GM12892 (cell line): ENCODE measurements at places on chromosomes 2 and 18.

GRCh38 chr2:160532388-160532787, 38.8 kb upstream of the RBMS1 start:
- no peak for DNase-seq

DNA sequence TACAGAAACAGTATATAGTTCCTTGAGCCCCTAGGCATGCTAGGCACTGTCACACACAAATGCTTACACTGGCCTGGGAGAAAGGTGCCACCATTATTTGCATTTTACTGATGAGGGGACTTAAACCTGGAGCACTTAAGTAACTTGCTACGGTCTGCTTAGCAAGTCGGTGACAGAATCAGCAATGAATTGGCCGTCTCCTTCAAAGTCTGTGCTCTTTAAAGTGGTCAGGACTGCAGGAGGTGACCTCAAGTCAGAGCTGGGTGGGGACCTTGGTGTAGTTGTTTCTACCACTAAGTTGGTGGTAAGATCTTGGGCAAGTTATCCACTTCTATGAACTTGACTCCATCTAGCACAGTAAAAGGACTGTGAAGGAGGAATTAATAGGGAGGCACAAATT, 34.8 kb downstream of the PTPRM start:
- DNase-seq: no peak

DNA sequence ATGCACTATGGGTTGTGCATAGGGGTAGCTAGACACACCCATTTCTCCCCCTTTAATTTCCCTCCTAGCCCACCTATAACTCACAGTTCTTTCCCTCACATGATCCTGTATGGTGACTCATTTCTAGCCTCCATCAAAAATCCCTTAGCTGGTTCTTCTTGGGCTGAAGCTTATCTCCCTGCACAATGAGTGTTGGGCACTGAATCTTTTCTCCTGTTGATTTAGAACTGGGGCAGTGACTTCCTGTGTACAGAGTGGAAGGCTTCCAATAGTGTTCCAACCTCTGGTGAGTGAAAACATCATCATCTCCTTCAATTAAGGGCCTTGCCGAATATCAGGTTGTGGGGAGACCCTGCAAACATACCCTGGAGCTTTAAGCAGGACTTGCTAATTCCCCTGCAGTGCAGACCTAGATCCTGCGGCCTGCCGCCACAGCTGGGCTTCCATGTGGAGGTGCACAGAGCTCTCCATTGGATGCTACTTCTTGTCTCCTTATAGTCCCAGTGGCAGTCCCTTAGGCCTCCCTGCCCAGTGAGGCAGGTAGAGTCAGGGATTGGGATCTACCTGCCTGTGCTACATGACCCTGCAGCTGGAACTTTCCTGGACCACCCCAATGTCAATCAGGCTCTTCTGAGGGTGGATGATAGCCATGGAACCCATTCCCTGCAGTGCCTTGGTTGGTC, 121.8 kb downstream of the PLB1 start:
- DNase-seq: no peak

- DNase-seq: no peak
Observed at GRCh38 chr2:26904839-26905238, 56.9 kb downstream of the DPYSL5 start.

- no peak for DNase-seq
Observed at GRCh38 chr2:161355983-161356382, 47.8 kb downstream of the PSMD14 start.

DNA sequence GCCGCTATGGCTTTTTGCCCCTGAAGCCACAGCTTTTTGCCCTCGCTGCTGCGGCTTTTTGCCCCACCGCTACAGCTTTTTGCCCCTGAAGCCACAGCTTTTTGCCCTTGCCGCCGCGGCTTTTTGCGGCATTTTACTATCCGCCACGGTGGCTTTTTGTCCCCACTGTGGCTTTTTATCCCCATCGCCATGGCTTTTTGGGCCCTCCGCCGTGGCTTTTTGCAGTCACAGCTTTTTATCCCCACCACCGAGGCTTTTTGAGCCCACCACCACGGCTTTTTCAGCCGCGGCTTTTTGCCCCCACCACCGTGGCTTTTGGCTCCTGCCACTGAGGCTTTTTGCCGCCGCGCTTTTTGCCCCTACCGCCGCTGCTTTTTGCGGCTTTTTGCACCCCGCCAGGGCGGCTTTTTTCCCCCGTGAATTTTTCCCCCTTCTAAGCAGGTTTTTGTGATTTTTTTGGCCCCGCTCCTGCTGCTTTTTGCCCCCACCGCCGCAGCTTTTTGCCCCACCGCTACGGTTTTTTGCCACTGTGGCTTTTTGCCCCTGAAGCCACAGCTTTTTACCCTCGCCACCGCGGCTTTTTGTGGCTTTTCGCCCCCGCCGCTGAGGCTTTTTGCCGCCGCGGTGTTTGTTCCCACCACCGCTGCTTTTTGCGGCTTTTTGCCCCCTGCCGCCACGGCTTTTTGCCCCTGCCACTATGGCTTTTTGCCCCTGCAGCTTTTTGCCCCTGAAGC, 2797.2 kb upstream of the TEKT4 start:
- no peak for DNase-seq

DNA sequence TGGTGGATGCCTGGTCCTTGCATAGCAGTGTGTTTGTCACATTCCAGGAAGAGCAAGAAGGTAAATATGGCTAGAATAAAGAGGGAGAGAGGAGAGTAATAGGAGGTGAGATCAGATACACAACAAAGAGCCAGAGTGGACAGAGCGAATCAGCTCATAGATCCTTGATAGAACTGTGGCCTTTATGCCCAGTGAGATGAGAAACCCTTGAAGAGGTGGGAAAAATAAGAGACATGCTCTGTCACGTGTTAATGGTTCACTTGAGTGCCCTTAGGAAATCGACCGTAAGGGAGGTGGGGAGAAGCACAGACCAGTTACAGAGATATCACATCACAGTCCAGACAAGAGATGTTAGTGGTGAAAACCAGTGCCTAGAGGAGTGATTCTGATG, 84.7 kb upstream of the RAB27B start:
- no peak for DNase-seq

- DNase-seq: no peak
Observed at GRCh38 chr2:215850380-215850779, 163.0 kb downstream of the MREG start.

GRCh38 chr2:34371711-34372110, 772.6 kb upstream of the FAM98A start:
- no peak for DNase-seq

DNA sequence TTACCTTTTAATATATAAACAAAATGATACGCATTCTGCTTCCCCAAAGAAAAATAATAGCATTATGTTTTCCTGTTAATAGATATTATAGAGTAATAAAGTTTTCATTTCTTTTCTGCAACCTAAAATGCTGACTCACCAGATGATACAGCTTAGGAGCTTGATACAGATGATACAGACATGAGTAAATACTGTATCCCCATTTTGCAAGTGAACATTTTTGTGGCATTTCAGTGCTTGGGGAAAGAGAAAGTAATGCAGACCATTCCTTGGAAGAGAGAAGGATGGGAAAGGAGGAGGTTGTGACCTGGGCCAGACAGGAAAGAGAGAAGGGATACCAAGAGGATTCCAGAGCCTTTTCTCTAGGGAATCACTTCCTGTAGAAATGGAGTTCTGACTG, 97.5 kb upstream of the FSHR start:
- DNase-seq: no peak

GRCh38 chr18:54736981-54737380, 91.3 kb upstream of the RAB27B start:
- DNase-seq: no peak

DNA sequence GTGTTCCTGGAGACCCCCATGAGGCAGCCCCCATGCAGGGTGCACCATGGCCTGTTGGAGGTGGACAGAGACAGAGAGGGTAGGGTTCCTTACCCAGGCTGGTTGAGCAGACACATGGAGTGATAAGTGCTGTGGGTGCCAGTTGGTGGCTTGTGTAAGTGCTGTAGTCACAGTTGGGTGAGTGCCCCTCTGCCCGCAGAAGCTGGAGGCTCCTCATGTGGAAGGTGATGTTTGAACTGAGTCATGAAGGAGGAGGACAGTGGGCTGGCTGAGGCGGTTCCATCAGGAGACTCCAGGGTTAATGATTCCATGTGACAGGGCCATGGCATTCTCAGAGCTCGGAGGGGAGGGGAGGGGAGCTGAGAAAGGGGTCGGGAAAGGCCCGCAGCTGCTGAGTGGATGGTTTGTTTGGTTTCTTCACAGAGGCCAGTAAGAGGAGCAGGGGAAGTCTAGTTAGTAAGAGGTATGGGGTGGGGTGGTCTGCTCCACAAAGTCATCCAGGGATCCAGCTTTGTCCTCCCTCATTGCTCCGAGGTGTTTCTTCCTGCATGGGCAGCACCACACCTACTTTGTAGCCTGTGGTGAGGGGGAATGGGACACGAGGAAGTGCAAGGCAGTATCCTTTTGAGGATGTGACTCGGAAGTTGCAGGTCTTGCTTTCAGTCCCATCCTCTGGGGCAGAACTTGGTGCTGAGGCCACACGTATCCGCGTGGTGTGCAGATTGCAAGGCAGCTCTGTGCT, 13.6 kb downstream of the IMPA2 start:
- no peak for DNase-seq

DNA sequence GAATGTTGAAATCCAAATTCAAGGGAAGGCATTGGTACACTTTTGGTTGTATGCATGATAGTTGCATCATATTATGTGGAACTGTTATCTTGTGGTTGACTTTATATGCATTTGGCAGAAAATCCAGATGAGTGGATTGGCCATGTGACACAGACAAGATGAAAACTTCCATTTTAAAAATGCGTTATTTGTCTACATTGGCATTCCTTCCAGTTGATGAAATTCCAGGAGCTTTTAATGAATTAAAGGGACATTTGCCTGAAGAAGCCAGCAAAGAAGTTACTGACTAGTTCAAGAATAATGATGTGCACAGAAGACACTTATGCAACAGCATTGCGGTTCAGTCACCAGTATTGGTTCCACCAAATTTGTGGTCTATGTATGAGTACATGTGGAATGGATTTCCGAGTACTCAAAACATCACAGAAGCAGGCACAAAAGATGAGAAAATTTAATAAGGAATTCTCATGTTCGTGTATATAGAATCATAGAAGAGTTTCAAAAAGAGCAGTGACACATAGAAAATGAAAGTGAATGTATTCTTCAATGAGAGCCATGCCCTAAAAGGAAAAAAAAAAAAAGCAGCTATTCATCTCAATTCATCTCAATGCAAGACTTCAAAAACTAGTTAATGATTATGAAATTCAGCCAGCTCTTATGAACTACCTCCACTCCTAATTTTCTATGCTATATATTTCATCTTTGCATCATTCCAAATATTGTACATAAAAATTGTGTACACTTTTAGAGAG, 232.1 kb downstream of the RBM43 start:
- DNase-seq: no peak

- no peak for DNase-seq
Observed at GRCh38 chr18:13616525-13617035, 109.8 kb downstream of the FAM210A start.

DNA sequence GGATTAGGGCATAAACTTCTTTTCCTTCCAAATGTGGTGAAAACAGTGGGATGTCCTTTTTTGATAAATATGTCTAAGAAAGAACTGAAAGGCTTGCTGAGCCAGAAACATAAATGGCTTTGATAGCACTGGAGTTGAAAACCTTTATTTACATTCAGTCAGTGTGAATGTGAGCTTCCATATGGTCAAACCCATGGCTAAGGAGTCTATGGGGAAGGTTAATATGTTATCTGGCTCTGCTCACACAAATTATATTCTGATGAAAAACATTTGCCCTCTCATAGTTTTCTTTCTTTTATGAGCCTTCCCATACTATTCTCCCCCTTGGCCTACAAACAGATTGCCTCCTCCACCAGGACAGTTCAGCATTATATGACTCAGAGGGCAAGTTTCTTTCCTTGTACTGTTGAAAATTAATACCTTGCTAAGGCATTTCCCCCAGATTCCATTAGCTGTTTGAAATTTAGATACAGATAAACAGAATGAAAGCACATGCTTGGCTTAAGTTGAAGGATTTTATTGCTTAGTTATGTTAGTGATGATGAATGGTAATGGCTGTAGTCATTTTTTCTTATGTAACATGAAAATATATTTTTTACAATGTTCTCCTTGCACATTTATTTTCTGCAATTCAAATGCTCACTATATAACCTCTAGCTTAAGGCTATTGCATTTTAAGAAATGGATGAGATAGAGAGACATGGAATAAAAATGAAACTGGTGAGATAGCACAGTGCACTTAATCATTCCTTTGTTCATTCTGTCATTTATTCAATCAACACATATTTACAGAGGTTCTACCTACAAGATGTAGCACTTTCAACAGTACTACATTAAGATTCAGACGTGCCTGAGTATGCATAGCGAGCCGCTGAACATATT, 544.1 kb downstream of the LRRTM4 start:
- DNase-seq: no peak

- DNase-seq: no peak
Observed at GRCh38 chr2:139383532-139383931, 603.3 kb upstream of the NXPH2 start.

DNA sequence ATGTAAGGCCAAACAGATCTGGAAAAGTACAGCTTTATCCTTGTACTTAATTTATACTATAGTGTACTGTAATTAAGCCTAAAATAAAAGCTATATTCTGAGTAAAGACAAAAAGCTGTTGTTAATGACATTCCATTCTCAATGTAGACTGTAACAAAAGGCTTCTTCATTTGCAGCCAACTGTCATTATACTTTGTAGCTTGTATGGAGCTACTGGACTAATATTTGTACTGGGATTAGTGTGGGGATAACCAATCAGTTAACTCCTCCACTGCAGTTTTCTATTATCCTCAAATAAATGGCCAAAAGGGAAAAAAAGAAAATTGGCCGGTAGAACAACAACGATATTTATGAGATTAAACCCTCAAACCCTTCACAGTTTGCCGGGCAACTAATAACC, 66.5 kb downstream of the STK39 start:
- no peak for DNase-seq

GRCh38 chr2:46803911-46804670, 111.5 kb downstream of the MCFD2 start:
- DNase-seq: no peak

GRCh38 chr2:169839954-169840746, 12.9 kb downstream of the UBR3 start:
- DNase-seq: no peak

DNA sequence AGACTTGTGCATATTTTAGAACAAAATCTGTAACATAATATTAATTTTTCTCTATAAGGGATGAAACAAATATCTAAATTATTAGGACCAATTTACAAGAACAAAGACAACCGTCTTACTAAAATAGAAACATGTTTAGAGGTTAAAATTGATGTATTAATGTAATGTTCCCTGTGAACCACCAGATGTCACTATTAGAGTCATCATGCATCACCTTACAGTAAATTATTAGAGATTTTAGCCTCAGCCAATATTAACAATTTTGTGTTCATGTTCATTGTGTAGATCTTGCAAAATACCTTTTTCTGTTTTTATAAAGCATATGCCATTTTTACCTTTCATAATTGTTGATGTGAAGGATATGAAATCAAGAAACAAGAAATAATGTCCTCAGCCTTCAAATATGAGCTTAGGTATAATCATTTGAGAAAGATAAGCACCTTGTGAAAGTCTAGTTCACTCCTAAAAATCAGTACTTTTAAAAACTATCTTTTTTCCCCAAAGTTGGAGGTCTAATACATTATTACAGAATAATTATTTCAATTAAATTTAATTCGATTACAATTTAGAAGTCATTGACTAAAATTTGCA, 344.3 kb upstream of the KCNH7 start:
- no peak for DNase-seq
